Stimulated activated CD8-positive, alpha-beta memory T cell treated with anti-CD3 and anti-CD28 coated beads, Interleukin-4, amount 100 ng/mL, for 4 hours (primary cell): ENCODE measurements at places on chromosomes 2 and 18.

- no peak for DNase-seq
Measured at GRCh38 chr2:54455131-54455562, 980 bp upstream of the SPTBN1 start.

GRCh38 chr2:235864733-235865515 lies 303.3 kb downstream of the GBX2 start:
- DNase-seq, result no peak

DNA sequence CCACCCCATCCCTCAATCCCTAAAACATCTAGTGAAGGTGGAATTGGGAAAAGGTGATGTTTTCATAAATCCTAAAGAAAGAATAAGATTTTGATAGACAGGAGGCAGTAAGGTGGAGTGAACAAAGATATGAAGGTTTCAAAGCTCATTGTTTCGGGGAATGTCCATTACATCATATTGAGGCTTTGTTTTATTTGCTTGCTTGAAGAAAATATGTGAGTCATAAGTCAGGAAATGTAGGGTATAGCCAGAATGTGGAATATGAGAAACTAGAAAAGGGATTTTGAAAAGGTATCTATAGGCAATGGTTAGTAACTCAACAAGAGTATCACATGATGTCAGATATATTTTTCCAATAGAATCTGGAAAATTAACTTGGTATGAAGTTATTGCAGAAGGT lies 1178.5 kb upstream of the ACVR2A start:
- no peak for DNase-seq

DNA sequence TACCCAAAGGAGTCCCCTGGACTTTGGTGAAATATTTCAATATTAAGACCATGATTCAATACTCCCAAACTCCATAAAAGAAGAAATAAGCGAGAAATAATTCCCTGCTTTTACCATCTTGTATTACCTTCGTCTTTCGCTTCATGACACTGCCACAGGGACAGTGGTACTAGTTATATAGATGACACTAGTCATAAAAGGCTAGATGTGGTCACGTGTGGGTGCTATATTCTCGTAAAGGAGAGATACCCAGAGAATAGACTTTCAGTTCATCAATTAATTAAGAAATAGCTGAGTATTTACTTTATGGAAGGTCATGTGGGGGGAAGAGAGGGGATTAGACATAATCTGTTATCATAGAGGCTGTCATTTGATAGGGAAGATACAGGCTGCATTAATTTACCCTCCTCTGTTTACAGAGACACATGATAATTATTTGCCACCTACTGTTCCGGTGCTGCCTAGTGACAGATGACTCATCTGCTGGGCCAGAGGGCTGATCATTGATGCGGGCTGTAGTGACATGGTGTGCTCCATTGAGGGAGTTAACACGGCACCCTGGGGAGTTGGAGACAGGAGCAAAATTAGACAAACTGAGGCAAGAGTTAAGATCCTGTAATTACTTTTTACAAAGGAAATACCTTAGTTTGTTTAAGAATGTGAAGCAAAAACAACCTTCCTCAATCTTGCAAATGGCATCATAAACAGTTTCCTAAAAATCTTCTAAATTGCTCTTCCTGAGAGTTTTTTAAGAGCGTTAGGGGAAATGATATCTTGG lies 78.2 kb upstream of the ITGB6 start:
- DNase-seq, result no peak

DNA sequence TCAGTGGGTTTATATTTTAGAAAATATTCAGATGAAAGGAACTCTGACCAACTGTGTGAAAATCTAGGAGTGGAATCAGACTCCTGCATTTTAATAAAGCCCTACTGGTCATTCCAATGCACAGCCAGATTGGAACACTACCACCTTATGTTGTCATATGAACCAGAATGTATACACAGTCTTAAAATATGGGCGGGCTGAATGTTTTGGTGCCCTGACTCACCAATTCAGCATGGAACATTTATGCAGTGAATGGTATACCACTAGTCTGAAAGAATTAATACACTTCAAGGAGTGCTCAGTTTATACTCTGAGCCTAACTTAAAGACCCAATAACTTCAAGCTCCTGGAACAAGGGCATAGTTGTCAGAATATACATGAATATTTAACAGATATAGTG lies 280.9 kb upstream of the TCF4 start:
- DNase-seq, result no peak

- DNase-seq, result no peak
Measured at GRCh38 chr2:25684577-25685473, 11.4 kb upstream of the DTNB start.
